ENCODE measurements at places on chromosomes 13 and 19. TPM values are rescaled to one million over a fixed set of nuclear protein-coding genes. Genes with fewer than 3 reads are reported as not detected.
A peak's percentile ranks its signal among the peaks of the same experiment; 100 is the strongest.

- no peak for DNase-seq
Measured at GRCh38 chr13:35722458-35723052, 246.1 kb upstream of the MAB21L1 start.

GRCh38 chr19:11019824-11020223 is 59.0 kb downstream of the SMARCA4 start:
- DNase-seq = no peak

DNA sequence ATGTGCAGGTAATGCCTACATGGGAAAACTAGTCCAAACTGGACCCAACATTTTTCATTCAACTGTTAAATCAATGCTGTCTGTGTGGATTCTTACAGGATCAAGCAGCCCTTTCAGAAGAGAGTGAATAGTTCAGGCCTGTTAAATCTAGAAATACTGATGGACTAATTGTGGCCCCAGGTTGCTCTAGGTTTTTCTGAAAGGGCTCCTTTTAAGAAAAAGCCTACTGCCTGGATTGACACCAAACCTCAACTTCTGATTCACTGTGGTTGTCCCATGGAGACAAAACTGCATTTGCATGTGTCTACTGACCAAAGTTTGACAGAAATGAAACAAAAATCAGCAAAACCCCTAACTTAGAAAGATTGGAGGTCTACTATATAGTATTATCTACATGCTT is 437.0 kb downstream of the KLF12 start:
- no peak for DNase-seq

DNA sequence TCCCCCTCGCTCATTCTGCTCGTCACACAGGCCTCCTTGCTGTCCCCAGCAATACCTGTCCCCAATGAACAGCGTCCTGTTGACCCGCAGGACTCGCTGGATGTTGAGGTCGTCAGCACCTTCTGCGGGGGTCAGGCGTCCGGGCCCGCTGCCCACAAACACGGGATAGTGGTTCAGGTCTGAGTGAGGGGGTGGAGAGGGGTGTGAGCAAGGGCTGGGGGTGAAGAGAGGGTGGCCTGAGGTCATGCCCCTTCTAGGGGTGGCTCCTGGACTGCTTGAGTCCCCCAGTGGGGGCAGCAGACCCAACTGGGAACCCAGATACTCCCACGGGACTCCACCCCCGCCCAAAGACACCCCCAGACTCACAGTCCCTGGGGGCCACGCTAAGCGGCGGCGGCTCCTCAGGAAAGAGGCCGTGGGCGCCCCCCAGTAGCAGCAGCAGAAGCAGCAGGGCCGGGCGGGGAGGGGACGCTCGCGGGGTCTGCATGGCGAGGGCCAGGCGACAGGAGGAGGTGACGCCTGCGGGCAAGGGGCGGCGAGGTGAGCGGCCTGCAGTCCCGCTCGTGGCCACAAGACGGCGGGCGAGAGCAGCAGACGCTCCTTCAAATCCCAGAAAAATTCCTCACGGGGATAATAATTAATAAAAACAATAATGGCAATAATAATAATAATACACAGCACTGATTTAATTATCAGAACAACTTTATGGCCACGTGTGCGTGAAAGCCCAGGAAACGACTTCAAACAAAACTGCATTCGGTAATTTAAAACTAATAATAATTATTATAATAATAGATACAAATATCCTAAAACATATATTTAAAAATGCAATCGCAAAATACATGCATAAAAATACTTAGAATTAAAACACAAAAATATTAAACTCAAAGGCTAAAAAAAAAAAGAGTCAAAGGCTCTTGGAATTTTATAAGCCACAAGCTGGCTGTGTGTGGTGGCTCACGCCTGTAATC is 1.2 kb downstream of the SEMA6B start:
- DNase-seq = peak; percentile 35

DNA sequence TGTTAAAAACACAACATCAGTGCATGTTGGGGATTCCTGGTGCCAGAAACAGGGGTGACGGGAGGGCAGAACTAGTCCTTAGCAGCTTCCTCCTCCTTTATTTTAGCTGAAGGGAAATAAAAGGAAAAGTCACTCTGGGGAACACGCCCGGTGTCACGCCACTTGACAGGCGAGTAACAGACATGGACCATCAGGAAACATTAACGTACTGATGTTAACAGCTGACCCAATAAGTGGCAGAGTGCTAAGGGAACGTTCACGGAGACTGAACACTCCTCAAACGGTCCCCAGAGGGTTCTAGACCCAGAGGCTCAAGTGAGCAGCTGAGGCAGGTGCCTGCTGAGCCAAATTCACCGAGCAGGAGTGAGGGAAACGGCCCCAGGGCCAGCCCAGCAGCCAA is 13.9 kb upstream of the EIF3G start:
- DNase-seq = no peak

The FCER2 gene
- 10.1 TPM for total RNA-seq

- no peak for DNase-seq
Measured at GRCh38 chr19:24062190-24062589, 24.8 kb upstream of the ZNF254 start.

DNA sequence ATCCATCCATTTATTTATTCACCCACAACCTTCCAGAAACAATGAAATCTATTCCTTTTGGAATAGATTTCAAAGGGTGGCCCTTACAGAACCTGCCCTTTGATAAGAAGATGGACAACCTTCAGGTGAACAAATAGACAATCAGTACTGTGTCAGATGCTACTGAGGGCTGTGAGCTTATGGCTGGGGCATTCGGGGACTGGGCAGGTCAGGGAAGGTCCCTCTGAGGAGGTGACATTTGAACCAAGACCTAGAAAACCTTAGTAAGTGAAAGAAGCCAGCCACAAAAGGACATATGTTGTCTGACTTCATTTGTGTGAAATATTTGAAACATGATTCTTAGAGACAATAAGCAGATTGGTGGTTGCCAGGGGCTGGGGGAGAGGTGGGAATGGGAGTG is 15.7 kb downstream of the ACTL9 start:
- DNase-seq = no peak

The RFPL4AL1 gene
- total RNA-seq = not detected

GRCh38 chr13:113119822-113120189 is 2.8 kb upstream of the F10 start:
- DNase-seq = no peak

DNA sequence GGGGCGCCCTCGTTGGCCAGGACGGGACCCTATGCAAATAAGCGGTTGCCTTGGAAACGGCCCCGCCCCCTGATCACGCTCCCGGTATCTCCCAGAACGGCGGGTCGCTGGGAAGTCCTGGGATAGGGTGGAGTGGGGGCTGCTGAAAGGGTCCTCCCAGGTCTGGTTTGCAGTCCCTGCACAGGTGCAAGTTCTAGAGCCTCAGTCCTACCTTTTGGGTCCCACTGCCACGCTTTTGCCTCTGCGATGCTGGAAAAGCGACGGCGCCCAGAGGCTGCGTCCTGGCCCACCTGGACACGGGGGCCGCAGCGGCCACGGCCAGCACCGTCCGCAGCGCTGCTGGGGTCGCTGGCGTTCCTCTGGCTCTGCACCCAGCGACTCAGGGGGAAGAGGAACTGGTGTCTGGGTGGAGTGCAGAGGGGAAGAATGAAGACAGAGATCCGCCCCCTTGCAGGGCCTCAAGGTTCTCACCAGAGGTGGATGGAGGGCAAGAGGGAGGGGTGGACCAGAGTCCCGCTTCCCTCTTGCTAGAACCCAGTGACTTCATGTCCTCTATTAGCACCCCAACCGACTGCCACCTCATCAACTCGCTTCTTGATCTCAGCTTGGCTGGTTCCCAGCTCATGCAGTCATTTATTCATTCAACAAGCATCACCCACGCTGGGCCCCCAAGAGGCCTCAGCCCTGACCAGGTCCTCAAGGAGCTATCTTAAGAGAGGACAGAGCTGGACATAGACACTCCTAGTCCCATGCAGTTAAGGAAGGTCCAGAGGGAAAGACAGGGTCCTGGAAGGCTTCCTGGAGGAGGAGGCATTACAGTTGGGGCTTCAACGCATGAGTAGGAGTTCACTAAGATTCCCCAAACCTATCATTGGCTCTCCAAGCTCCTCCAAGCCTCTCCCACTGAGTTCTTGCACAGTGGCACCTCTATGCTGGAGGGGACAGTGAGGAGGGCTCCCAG is at the start of gene LRRC25:
TSS of gene LRRC25 (minus strand) at position 381 of the 961 bp plus-strand sequence. CDS start 659 bp downstream, outside the sequence.
- DNase-seq = no peak

- DNase-seq = peak; percentile 26
Measured at GRCh38 chr19:10776900-10777650, 58.9 kb downstream of the TMED1 start.

- DNase-seq = no peak
Measured at GRCh38 chr19:16213076-16213475, 15.4 kb downstream of the AP1M1 start.

DNA sequence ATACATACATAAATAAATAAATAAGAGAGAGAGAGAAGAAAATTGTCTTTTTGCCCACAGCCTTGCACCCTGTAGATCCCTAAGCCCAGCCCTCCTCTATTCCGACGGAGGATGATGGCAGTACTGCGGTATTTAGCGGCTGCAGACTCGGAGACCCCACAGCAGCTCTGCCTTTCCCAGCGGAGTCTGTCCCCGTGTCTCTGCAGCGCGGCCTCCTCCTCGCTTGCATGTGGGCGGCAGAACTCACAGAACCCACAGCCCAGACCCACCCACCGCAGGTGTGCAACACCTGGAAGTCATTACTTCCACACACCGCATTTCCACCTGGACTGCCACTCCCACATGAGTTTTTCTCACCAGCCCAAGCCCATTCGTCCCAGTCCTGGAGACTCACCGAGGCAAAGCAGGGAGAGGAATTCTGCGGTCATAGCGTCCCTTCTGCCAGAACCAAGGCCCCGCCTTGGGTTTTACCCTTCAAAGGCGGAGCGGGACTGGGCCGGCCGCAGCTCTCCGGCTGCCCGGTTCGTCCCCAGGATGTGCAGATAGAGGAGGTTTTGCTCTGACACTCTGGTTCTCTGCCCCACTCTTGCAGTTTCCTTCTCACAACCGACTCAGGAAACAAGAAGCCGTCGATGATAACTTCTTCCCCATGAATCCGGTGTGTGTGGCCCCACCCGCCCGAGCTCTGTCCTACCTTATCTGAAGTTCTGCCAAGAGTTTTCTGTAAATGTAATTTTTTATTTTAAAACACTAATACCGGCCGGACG is at the start of gene VSTM1:
TSS of gene VSTM1 (minus strand) at position 548 of the 767 bp plus-strand sequence. CDS start at position 428, 120 bp downstream.
- DNase-seq = no peak

- no peak for DNase-seq
Measured at GRCh38 chr13:43110036-43110435, 86.7 kb downstream of the DNAJC15 start.

The ZNF497 gene
- 1.6 TPM for total RNA-seq

GRCh38 chr13:35763782-35764123 is 287.3 kb upstream of the MAB21L1 start:
- DNase-seq = no peak

The SHC2 gene
- total RNA-seq = 30.3 TPM

The PRR12 gene
- 17.3 TPM for total RNA-seq

DNA sequence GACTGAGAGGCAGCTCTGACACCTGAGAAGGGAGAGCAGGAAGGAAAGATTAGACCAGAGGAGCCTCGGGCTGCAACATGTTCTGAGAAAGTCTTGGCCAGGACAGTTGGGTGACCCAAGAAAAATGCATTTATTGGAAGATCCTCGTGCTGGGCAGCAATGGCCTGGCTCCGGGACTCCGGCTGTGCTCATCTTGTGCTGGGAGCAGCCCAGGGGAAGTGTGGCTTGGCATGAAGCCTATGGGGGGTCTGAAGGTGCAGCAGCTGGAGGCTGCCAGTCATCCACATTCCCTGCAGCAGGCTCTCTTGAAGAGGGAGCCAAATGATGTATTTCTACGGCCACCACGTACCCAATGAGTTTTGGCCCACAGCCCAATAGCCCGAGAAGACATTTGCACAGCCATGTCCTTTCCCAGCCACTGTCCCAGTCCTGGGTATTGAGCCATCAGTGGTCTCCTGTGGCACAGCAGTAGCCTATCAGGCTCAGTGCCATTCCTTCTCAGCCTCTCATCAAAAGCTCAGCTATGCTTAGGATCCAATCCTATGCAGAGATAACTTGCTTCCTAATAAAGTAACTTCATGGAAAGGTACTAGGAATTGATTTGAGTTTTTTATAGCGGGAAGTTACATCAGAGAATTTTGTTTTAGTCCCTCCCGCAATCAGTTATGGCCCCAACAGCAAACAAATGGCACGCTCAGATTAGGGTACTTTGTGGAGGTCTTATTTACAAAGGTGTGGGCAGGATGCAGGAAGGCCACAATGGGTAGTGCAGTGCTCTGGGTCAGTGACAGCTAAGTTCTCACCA is 76.0 kb upstream of the MEDAG start:
- no peak for DNase-seq

- DNase-seq = peak; percentile 96
Measured at GRCh38 chr19:41958367-41959055, 610 bp downstream of the RABAC1 start.

- no peak for DNase-seq
Measured at GRCh38 chr13:95228130-95228529, 73.1 kb downstream of the ABCC4 start.

GRCh38 chr13:75869981-75870380 is 233.9 kb downstream of the LMO7 start:
- no peak for DNase-seq

DNA sequence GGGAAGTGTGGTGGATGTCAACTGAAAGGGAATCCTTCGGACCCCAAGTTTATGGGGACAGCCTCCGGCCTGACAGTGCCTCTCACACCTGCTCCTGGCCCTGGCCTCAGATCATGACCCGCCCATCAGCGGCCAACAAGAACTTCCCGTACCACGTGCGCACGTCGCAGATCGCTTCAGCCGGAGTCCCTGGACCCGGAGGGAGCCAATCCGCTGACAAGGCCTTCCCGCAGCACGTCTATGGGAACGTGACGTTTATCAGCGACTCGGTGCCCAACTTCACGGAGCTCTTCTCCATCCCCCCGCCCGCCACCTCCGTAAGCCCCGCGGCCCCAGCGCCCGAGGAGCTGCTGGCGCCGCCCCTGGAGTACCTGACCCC is 2.0 kb upstream of the MEGF8 start:
- peak; percentile 21 for DNase-seq

- no peak for DNase-seq
Measured at GRCh38 chr13:76890021-76890420, 3.8 kb upstream of the KCTD12 start.

- no peak for DNase-seq
Measured at GRCh38 chr13:82597747-82598146, 1284.5 kb downstream of the SLITRK1 start.

DNA sequence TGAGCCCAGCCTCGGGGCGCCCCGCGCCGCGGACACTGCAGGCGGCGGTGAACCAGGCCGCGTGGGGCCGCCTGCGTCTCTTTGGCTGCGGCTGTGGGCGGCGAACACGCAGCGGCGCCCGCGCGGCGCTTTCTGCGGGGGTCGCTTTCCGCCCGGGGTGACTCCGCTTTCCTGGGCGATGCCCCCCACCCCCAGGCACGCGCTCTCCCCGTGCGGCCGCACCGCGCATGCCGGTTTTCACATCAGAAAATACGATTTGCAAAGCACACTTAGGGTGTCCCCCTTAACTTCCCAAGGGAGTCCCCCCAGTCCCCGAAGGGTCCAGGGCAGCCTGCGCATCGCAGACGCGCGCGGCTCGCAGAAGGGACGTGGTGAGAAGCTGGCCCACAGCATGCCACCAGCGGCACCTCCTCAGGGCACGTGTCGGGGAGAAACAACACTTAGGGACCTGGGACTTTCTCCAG is 5.3 kb downstream of the F7 start:
- peak; percentile 1 for DNase-seq
